Keratinocyte (primary cell): ENCODE measurements at places on chromosomes 16 and 17.

GRCh38 chr16:84166796-84167695, 19.8 kb downstream of the TAF1C start:
- DNase-seq, result no peak

- DNase-seq, result no peak
Observed at GRCh38 chr17:35786941-35787432, 8.5 kb downstream of the MMP28 start.

- no peak for DNase-seq
Observed at GRCh38 chr16:19636436-19637267, 81.1 kb downstream of the VPS35L start.

- no peak for DNase-seq
Observed at GRCh38 chr16:28208824-28209223, 2.9 kb downstream of the XPO6 start.

DNA sequence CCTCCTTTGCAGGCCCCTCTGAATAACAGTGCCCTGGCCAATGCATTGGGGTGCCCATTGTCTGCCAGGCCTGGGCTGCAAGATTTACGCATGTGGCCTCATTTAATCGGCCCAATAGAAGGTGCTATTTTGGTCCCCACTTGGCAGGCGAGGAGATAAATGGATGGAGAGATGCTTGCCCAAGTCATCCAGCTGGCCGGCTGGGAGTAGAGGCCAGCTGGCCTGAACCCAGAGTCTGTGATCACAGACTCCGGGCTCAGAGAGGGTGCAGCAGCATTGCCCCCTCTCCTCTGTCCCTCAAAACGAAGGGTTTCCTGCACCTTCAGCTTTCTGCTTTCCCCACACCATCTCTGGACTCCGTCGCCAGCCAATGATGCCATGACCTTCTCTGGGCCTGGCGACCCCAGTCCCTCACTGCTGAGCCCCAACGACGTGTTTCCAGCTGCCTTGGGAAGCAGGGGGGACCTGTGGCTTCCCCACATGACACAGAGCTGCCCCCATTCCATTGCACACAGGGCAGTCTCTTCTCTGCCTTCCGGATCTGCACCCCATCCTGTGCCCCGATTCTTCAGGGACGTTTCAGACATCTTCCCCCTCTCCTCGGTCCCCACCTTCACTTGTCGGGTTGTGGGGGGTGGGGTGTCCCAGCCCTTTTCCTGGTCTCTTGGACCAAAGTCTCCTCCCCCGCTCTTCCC, 3.5 kb upstream of the ADGRG1 start:
- no peak for DNase-seq

DNA sequence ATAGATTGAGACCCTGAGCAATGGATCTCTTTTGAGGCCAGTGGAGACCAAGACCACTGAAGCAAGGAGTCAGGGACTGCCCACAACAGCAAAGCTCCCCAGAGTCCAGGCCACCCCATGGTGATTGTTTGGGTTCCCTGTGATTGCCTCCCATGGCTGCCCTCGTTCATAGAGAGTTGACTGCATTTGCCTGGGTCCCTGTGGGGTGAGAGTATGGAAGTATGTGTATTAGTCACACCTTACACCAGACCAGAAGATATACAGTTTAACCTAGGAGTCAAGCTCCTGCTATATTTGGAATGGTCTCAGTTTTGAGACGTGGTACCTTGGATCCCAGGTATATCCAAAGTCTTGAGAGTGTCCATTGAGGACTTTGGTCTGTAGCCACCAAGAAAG, 20.2 kb downstream of the HLF start:
- DNase-seq, result no peak

DNA sequence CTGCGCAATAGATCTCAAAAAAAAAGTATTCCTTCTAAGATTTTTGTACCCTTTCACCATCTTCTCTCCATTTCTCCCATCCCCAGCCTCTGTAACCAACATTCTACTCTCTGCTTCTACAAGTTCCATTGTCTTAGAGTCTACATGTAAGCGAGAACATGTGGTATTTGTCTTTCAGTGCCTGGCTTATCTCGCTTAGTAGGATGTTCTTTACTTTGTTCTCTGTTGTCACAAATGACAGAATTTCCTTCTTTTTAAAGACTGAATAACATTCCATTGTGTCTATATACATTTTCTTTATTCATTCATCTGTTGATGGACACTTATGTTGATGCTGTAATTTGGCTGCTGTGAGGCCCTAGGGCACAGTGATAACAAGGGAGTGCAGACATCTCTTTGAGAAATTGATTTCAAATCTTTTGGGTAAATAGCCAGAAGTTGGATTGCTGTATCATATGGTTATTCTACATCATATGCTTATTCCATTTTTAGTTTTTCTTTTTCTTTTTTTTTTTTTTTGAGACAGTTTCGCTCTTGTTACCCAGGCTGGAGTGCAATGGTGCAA, 37.7 kb upstream of the MYH10 start:
- DNase-seq, result no peak

DNA sequence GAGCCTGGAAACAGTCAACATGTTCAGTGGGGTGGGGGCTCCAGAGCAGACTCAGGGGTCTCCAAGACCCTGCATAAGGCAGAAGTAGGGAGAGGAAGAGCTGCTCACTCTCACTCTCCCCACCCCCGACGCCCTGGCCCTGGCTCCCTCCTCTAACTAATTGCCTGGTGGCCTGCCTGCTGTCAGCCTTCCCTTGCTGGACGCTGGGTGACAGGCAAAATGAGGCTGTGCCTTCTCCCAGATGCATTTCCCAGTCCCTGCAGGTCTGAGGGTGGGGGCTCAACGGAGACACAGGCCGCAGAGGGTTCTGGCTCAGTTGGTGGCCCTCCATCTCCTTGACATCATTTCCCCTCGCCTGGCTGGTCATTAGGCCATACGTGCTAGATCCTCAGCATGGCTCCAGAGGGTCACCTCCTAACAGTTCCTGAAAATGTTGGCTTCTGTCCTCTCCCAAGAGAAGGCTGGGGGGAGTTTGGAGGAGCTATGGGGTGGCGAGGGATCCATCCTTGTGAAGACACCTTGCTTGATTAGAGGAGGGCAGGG, 1.4 kb downstream of the FMNL1 start:
- no peak for DNase-seq

- DNase-seq, result no peak
Observed at GRCh38 chr17:42520540-42520951, 15.5 kb upstream of the NAGLU start.

DNA sequence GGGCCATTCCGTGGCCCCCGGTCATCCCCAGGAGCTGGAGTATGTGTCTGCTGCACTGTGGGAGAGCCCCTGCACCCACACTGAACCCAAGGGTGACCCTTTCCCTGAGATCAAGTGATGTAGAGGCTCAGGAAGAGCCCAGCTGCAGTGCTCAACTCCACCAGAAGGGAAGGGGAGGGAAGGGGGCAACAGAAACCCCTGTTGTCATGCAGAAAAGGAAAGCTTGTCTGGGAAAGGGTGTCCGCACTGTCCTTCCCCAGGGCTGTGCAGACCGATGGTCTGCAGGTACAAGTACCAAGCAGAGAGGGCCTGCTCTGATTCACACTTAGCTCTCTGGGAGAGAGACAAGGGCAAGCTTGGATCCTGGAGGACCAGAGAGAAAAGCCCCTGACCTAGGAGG, 45.7 kb upstream of the TOB1 start:
- DNase-seq, result no peak

- DNase-seq, result no peak
Observed at GRCh38 chr17:60563743-60564142, 36.2 kb upstream of the PPM1D start.
